GM12864 (cell line): ENCODE measurements at places on chromosomes 1 and 21.

DNA sequence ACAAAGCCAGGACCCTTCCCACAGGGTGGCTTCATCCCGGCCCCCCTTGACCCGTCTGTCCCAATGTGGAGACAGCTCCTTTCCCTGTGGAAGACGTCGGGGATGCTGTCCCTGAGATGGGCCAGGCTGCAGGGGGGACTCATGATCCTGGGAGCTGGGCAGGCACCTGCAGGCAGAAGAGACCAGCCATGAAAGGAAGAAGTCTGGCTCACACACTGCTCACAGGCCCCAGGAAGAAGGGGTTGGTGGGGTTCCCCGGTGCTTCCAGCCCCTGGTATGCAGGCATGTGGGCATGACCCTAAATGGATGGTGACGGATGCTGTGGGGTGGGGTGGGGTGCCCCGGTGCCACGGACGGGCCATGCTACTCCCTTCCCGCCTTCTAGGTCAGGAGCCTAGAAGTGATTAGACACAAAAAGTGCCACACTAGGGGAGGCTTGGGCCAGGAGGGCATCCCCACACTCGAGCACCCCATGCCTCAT is 8.3 kb downstream of the ACTRT2 start:
- DNase-seq, result no peak

GRCh38 chr1:175630076-175630475 is 113.3 kb downstream of the TNR start:
- no peak for DNase-seq

- no peak for DNase-seq
Observed at GRCh38 chr1:20928146-20928545, 141.0 kb upstream of the HP1BP3 start.

DNA sequence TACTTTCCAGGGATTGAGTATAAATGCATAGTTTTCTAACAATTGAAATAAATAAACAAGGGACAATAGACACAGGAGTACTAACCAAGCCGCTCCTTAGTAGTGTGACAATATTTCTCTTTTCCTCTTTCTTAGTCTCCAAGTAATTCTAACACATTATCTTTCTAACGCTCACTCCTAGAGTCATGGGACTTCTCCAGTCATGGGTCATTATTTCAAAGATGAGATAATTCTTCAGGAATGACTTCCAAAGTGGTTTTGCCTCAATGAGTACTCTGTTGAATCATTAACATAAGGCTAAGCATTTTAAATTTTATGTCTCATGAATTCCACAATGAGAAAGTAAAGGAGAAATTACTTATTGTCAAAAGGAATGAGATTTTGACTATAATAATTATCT is 605.8 kb upstream of the ADAMTS5 start:
- no peak for DNase-seq

DNA sequence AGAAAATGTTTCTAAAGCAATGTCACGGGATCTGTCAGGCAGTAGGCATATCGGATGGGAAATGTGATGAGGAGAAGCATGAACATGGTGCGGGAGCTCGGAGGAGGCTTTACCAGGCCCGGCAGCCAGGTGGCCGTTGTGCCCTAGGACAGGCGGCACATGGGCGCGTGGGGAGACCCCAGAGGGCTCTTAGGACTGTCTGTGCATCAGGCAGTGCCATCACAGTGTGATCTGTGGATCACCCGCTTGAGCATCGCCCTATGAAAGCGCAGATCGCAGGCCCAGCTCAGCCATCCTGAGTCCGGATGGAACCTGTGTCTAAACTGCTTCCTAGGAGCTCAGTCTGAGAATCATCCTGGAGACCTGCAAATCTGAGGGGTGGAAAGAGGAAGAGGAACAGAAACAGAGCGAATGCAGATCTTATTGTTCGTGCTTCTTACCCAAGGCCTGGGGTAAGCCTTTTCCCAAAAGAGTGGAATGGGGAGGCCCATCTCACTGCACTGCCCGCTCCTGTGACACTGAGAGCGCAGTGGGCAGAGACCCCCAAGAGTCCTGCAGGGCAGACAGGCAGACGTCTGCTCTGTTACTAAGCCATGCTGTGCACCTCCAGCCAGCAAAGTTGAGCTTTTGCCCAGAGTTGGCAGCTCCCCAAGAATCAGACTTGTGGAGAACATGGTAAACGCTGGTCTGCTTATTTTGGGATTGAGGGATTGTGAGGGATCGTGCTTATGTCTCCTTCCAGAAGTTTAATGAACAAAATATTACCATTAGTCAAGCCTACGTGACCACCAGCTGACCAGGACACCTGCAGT is 251.0 kb downstream of the RHOU start:
- no peak for DNase-seq

DNA sequence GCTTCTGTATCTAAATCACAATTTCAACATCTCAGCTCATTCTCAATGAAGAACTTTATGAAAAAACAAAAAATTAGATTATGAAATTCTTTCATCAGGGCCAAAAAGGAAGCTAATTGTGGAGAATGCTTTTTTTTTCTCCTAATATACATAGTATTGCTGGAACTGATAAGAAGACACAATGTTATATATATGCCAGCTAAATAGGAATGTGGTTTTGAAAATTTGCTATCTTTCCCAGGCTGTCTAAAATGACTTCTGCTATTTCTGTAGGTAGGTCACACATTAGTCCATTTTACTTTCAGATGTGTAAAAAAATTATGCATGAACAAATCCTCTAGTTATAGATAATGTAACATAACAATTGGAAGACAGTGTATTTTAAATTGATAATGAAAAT is 732.9 kb downstream of the RWDD3 start:
- DNase-seq, result no peak

DNA sequence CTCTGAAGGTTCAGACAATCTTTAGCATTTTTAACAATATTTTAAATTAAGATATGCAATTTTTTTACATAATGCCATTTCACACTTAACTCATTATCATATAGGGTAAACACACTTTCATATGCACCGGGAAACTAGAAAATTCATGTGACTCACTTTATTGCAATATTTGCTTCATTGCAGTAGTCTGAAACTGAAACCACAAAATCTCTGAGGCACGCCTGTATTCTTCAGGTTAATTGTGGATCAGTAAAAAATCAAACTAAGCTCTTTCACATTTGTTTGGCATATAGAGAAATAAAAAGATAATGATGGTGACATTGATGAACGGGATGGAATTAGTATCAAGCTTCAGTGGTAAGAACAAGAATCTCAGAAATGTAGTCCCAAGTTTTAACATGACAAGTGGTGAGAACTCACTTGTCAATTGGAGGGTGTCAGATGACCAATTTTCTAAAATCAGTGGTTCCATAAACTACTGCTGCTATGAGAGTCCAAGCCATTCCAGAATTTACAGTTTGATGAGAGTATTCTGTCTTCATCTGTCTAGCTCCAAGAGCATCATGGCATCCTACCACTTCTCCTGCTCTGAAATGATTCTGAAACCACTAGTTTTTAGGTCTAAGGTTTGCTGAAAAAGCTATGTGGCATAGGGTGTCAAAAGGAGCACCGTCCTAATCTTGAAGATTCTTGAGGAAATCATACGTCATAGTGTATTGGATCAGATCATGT is 281.0 kb downstream of the PTPRC start:
- no peak for DNase-seq

DNA sequence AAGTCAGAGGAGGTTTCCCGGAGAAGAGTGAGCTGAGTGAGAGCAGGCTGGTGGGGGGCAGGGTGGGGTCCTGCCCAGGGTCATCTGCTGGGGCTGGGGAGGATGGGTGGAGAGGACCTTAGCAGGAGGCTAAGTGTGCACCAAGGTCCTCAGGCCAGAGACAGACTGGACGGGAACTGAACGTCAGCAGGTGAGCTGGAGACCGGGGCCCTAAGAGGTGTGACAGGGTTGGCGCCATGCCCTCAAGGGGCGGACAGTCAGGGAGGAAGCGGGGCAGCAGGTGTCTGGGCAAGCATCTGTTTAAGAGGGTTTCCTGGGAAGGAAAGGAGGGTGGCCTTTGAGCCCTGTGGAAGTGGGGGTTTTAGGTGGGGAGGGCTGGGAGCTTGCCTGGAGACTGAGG is 13.6 kb upstream of the PTPN7 start:
- DNase-seq, result no peak

DNA sequence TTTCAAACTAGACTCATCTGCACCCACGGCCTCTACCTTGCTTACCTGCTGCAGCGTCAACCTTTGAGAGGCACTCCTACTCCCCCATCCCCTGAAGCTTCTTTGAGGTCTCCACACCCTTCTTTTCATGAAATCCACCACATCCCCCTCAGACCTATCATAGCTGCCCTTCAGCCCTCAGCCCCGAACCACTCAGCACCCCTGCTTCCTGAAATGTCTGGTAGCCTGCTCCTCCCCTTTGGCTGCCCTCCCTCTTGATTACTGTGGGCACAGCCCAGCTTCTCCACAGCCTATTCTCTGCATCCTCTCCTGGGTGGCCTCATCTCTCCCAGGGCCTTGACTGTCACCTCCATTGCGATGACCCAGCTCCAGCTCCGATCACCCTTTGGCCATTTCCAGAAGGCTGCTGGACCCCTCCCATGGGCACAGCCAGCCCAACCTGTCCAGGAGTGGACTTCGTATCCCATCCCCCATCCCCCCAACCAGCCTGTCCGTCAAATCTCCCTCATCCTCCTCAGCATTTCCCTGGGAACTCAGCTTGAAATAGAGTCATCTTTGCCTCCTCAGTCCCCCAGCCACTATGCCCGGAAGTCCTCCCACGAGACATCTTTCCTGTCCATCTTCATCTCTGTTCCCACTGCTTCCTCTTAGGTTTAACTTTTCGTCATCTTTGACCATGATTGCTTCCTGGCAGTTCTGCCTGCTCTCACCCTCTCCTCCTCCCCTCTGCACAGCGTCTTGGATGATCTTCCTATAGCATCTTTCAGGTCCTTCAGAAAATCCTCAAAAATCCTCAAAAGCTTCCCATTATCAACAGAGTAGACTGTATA is 6.1 kb upstream of the ADORA1 start:
- no peak for DNase-seq

DNA sequence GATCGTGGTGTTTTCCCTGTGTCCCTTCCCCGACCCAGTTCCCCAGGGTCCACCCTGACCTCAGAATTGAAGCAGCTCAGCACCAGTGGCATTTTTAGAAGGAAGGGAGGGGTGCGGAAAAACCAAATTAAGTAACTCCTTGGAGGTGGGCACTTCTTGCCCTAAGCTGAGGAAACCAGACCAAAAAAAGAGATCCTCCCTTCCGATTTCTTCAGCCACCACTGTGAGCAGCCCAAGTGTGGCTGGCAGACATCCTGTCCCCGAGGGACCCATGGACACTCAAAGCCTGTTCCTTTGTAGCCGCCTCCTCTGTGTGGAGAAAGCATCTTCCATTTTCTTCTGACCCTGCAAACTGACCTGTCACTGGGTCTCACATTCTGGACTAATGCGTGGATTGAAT is 31.3 kb downstream of the KIRREL1 start:
- no peak for DNase-seq

DNA sequence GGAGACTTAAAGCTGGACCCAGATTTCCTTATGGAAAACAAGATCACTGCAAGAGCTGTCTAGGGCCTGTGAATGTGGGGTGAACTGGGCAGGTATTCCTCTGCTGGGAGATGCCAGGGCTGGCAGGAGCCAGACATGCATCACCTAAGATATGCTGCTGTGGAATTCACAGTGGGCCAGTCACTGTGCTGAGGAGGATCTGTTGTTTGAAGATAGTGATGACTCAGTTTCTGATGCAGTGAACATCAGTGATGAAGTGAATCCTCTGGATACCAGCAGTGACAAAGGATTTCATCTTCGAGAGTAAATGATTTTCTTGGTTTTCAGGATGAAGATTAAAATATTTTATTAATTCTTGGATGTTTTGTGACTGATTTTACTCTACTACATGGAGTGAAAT is 29.9 kb upstream of the CAMSAP2 start:
- DNase-seq, result no peak

DNA sequence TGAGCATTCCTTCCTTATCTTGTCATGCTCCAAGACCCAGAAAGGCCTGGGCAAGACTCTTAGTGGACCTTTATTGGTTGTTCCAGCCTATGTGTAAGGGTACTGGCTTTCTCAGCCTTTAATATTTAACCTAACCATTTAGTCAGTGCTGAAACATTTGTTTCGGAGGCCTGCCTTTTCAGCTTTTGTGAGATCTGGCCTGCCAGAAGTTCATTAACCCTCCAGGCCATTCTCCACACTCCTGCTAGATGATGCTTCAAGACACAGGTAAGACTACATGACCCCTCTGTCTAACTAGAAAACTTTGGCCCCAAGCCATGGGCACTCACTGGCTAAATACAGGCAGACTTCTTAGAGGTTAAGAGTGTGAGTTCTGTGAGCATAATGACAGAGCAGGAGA is 138.4 kb upstream of the ZP4 start:
- DNase-seq, result no peak

- no peak for DNase-seq
Observed at GRCh38 chr1:161094481-161094880, 3.7 kb upstream of the KLHDC9 start.

DNA sequence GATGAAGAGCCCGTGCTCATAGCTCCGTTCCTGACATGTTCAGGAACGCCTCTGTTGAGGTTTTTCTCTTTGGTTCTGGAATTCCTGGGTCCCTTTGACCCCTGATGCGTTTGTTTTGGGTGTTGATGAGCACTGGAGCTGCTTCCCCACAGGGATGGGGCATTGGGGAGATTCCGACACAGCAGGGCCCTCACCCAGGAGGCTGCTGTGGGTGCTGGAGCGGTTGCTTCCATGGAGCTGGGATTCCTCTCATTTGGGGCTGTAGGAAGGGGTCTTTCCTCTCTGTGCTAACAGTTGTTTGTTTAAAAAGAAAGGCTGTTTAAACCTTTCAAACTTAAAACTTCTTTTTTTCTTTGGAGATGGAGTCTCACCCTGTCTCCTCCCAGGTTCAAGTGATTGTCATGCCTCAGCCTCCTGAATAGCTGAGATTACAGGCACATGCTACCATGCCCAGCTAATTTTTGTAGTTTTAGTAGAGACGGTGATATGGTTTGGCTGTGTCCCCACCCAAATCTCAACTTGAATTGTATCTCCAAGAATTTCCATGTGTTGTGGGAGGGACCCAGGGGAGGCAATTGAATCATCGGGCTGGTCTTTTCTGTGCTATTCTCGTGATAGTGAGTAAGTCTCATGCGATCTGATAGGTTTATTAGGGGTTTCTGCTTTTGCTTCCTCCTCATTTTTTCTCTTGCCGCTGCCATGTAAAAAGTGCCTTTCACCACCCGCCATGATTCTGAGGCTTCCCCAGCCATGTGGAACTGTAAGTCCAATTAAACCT is 48.9 kb downstream of the SKI start:
- no peak for DNase-seq
